Glutamatergic neuron (in vitro differentiated cells): ENCODE measurements at places on chromosomes 11 and 22.

DNA sequence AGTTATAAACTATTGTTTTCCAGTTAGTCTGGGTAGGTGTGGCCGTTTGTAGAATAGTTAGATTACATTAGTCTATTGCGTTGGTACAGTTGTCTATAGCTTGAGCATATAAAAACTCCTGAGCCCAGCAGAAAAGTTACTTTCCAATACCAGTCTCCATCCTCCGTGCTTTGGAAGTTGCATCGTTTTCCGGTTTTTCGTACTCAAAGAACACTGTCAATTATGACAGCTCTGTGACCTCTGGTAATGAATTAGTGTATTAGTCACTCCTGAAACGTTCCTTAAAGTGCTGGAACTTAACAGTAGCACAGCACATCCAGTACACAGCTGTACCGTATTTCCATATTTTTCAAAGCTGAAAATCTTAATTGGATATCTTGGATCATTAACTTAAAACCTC lies 808 bp upstream of the MSANTD2 start:
- H3K36me3 ChIP-seq = peaks cover 6% of the 10 kb centered on the region

DNA sequence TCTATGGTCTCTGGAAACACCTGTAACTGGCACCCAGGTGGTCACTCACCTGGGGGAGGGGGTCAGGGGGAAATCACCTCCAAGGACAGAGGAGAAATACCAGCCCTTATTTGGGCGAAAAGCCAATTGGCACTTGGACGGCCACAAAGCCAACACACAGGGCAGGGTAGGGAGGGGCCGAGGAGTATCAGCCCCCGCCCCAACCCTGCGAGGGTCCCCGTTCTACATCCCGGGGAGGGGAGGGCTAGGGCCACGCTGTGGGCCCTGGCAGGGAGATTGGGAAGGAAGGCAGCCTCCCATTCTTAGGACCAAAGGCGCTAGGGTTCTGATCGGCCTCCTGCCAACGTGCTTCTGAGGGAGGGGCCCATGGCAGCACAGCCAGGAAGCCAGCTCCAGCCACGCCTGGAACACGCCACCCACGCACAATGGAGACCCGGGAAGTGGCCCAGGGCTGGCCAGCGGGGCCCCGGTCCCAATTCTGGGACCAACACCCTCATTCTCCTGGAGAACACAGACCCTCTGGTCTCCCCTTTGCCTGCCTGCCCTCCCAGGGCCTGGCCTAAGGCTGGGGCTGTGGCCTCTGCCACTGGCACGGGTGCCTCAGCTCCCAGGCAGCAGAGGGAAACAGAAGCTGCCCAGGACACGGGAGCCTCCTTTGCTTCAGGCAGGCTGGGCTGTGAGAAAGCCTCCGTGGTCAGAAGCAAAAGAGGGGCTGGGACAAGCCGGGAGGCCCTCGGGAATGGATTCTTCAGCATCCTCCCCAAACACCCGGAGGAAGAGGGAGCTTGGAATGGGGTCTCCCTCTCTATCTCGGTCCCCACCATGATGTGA lies 7.4 kb downstream of the CBX6 start:
- H3K27ac ChIP-seq = no peak overlapping the region
- DNase-seq = no peak
- peaks cover 4% of the 10 kb centered on the region for H3K36me3 ChIP-seq
- H3K4me3 ChIP-seq = no peak overlapping the region
- peaks cover 6% of the 10 kb centered on the region for H3K27me3 ChIP-seq

DNA sequence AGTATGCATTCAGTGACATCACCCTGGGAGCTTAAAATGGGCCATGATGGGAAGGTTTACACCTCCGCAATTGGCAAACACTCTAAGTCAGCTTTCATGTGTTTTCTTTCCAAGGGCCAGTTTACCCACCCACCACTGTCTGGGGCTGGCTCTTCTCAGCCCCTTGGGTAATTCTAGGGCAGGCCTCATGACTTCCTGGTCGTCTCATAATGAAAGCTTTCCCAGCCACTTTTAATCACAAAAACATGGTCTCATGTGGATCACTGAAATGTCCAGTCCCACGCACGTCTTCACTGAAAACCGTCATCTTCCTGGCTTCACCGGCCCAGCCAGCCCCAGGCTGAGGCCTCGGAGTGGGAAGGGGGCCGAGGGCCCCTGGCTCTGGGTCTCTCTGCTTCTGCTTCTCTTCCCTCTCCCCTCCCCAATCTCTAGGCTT lies 58.5 kb upstream of the ANO1 start:
- no peak overlapping the region for H3K27ac ChIP-seq
- H3K36me3 ChIP-seq = peaks cover 7% of the 10 kb centered on the region
- no peaks in the 10 kb centered on the region for H3K4me1 ChIP-seq
- no peak for DNase-seq
- no peak overlapping the region for H3K4me3 ChIP-seq

DNA sequence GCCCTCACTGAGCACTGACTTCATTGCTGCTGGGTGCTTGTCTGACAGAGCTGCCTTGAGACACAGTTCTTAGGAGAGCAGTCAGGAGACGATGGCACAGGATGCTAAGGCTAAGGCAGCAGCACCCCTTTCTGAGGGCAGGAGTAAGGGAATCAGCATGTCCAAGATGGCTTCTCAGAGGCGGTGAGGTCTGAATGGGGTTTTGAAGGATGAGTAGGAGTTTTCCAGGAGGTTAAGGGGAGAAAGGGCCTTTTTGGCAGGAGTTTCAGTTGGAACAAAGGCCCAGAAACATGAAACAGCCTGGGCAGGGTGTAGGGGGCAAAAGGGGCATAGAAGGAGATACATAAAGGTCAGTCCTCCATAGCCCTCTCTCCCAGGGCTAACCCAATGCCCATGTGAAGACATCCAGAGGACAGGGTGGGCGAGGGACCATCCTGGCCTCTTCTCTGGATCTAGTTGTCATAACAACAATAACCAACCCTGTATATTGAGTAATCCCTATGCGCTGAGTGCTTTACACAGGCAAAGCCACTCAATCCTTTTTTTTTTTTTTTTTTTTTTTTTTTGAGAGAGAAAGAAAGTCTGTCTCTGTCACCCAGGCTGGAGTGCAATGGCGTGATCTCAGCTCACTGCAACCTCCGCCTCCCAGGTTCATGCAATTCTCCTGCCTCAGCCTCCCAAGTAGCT lies 19.0 kb downstream of the CYTH4 start:
- H3K36me3 ChIP-seq = no peaks in the 10 kb centered on the region
- H3K4me1 ChIP-seq = peaks cover 3% of the 10 kb centered on the region
- H3K27ac ChIP-seq = no peak overlapping the region
- H3K4me3 ChIP-seq = no peak overlapping the region
- H3K27me3 ChIP-seq = peaks cover 15% of the 10 kb centered on the region
- DNase-seq = no peak

- no peak for DNase-seq
- peak overlapping the region; percentile 98 for H3K4me3 ChIP-seq
- H3K27me3 ChIP-seq = peaks cover 5% of the 10 kb centered on the region
- H3K36me3 ChIP-seq = no peaks in the 10 kb centered on the region
- no peak overlapping the region for H3K27ac ChIP-seq
- H3K4me1 ChIP-seq = peaks cover 10% of the 10 kb centered on the region
Measured at GRCh38 chr22:40345271-40345670, 1.0 kb upstream of the ADSL start.
